ENCODE measurements at places on chromosomes 11 and 22.

- peak; percentile 64 for DNase-seq
These were observed 10.3 kb downstream of the PIK3C2A start for GRCh38 chr11:17197431-17197898.

GRCh38 chr22:48279461-48279756 lies 1517.0 kb downstream of the TBC1D22A start:
- DNase-seq, result no peak

DNA sequence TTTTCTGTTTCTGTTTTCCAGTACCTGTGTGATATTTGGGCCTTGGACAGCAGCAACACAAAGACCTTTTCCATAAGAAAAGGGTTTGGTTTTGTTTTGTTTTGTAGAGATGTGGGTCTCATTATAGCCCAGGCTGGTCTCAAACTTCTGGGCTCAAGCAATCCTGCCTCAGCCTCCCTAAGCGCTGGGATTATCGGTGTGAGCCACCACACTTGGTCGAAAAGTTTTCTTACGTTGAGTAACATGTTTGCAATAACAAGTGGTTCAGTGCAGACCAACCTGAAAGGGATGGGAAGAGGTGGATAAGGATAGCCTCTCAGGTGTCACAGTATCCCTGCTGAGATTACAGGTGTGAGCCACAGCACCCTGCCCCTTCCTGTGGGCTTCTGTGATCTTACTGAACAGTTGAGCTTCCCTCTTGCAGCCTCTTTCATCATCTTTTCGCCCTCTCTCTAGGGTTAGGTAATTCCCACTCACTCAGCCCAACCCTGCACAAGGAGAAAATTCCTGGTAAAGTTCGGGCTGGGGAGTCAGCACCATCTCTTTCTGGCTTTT lies 3.5 kb upstream of the MRPL48 start:
- no peak for DNase-seq

GRCh38 chr22:29108137-29108536 lies 35.3 kb downstream of the KREMEN1 start:
- DNase-seq, result no peak

DNA sequence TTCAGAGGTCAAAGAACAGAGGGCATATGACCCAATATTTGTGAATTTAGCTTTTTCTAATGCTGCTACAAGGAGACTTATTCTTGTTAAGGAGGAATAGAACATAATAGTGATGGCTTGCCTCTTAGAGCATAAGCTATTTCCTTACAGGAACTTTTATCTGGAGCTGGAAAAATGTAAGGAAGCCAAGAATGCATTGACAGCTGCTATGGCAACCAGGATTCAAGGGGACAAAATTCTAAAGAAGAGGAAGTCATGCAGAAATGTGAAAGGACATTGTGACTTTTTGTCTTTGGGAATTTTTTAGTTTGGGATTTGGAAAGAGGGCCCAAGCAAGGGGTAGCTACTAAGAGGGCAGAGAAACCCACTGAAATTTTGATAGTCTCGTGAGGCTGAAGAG lies 51.1 kb downstream of the EHF start:
- no peak for DNase-seq

DNA sequence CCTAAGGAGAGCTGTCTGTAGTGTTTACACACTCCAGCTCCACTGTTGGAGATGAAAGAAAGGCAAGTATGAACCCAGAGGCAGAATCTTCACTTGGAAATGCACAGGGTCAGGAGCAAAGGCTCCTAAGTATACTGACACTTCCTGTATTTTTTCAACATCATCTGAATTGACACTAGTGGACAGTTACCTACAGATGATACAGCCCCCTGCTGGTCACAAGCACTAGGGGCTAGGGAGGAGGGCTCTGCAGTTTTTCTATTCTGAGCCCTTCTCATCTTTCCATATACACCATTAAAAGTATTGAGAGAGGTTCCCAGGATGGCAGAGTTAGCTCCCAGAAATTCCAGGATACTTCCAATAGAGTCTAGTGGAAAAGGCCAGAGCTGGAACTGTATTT lies 290.3 kb upstream of the API5 start:
- peak; percentile 65 for DNase-seq

DNA sequence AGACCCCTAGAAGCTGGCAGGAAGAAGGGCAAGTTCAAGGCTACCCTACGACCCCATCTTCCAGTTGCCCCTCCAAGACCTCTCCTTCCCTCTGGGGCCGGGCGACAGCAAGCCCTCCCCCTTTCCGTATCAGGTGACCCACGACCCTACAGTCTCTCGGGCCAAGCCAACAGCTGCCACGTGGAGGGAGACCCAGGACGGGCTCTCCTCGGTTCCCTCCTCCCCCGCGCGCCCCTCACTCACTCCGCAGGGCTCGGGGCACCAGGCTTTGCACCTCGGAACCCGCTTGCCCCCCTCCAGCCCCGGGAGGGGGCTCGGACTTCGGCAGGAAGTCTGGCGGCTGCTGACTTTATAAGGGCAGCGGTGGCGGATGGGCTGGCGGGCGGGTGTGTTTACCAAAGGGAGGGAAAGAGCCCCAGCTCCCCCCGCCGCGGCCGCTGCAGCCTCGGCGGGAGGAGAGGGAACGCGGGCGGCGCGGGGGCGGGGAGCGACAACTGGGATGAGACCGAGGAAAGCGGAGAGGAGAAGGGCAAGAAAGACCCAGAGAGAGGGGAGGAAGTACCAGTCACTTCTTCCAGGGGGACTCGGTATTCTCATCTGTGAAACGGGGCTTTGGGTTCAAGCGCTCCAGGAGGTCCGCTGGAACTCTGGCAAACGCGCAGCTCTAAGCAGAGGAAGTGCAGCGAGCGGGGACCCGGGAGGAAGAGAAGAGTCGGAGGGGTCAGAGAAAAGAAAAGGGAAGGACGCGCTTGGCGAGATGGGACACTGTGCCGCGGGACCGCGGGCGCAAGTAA lies 767 bp downstream of the SLC43A1 start:
- DNase-seq, result peak; percentile 57

DNA sequence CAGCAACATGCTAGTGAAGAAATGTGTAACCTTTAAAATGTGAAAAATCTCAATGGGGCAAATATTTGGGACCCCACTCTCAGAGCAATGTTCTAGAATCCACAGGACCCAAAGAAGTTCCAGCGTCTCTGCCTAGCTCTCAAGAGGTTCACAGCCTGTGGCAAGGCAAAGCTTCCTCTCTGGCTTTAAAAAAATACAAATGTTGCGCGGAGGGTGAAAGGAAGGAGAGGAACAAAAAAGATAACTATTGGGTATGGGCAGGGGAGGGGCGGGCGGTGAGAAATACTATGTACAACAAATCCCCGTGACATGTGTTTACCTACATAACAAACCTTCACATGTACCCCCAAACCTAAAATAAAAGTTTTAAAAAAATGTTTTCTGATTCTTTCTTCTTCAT lies 53.6 kb downstream of the PITPNB start:
- DNase-seq, result no peak

- DNase-seq, result no peak
These were observed 884 bp downstream of the IL10RA start for GRCh38 chr11:117986981-117987574.

DNA sequence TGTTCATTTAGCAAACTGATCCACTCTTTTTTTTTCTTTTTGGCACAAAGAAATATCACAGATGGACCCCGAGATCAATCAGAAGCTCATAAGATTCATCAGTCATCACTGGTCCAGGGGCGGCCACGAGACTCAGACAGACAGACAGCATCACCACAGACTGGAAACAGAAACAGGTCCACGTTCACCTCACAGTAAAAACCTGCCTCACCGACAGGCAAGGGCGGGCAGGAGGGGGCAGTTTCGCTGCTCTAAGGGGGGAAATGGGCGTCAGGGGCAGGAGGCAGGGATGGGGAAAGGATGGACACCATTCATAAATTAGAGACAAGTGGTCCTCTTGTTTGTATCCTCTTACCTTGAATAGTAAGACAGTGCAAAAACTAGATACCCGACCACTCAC lies 16.5 kb downstream of the CHST1 start:
- DNase-seq, result no peak

DNA sequence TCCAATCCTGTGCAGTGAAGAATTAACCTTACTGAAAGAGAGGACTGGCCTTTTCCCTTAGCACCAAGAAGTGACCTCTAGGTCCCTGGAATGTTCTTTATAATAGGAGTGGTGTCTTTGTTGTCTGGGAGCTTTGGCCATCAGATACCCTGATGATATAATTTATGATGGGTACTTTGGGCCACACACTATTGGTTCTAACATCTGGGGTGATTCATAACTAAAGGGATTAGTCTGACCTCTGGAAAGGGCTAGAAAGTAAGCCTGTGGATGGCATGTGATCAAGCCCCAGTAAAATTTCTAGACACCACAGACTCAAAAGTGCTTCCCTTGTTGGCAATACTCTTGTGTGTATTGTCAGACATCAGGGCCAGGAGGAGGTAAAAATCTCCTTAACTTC lies 891.2 kb downstream of the KCNA4 start:
- DNase-seq, result no peak

- no peak for DNase-seq
These were observed 4.4 kb downstream of the TMEM109 start for GRCh38 chr11:60918251-60918938.

DNA sequence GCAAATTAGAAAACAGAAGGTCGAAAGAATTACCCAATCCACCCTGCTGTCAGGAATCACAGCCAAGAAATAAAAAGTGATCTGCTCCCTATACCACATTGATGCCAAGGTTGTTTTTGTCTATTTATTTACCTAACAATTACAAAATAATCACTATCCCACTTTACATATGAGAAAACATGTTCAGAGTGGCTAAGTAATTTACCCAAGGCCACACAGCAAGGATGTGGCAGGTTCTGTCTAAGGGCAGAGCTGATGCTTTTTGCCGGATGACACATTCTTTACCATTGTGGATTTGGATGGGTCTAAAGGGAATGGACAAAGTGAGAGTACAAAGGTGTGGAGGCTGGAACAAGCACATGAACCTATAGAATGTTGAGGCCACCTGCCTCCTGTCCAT lies 460.7 kb downstream of the INSC start:
- DNase-seq, result no peak

DNA sequence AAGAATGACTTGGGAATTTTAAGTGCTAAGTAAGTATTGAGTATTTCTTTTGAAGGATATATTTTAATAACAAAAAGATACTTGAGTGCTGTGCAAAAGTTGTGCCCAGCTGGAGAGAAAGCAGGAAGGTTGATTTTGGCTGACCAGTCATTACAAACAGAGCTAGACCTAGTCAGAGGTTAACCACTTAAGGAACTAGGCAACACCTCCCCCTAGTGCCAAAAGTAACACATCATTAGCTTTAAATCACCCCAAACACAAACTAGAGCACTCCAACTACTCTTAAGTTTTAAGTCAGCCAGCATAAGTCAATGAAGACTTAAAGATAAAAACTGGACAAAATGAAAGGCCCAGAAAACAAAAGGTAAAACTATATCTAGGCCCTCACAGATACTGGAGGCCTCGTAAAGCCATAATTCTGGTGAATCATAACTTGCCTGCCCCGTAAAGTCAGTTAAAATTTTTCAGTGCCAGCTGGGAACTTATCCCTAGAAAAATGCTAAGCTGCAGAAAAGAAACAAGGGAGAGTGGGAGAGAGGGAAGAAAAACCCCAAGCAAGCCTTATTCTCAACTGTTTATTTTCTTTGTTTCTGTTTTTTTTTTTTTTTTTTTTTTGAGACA lies 4.6 kb downstream of the TMEM9B start:
- DNase-seq, result peak; percentile 83

- no peak for DNase-seq
These were observed 92.2 kb downstream of the STK33 start for GRCh38 chr11:8501836-8502235.

- no peak for DNase-seq
These were observed 583.4 kb downstream of the SOX6 start for GRCh38 chr11:15772981-15773380.
